ENCODE measurements at places on chromosomes 12 and 14.

DNA sequence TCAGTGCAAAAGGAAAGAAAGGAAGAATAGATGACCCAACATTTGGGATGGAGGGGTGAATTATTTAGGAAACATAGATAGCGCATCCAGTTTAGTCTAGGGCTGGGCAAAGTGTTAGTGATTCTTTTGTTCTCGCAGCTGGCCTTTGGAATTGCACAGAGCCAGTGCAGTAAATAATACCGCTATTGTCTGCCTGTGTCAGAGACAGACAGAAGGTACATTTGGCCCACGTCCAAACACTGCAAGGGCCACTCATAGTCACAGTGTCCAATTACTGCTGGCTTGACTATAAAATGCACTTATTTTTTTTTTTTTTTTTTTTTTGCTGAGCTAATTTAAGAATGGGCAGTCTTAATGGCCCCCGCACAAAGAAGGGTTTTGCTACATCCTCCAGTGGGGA lies 638.6 kb downstream of the BCL11B start:
- no peak overlapping the region for H3K4me3 ChIP-seq
- no peak overlapping the region for H3K27ac ChIP-seq
- H3K4me1 ChIP-seq, result no peaks in the 10 kb centered on the region
- no peaks in the 10 kb centered on the region for H3K27me3 ChIP-seq
- no peaks in the 10 kb centered on the region for H3K36me3 ChIP-seq

DNA sequence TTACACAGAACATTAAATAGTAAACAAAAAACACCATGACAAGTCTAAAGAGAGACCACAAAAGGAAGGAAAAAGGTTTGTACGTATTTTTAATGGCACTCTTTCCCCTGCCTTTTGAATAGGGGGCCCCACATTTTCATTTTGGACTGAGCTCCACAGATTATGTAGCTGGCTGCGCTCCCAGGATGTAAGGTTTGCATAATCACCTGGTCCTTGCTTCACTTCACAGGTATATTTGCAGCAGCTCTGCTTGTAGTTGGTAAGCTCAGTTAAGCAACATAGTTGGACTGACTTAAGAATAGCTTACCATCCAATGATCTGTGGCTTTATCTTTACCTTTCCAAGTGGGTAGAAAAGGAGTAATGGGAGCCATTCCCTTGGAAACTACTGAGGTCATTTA lies 454.7 kb downstream of the APAF1 start:
- no peaks in the 10 kb centered on the region for H3K4me1 ChIP-seq
- no peak overlapping the region for H3K4me3 ChIP-seq
- H3K27ac ChIP-seq, result no peak overlapping the region
- no peaks in the 10 kb centered on the region for H3K36me3 ChIP-seq
- DNase-seq, result no peak
- H3K27me3 ChIP-seq, result no peaks in the 10 kb centered on the region

DNA sequence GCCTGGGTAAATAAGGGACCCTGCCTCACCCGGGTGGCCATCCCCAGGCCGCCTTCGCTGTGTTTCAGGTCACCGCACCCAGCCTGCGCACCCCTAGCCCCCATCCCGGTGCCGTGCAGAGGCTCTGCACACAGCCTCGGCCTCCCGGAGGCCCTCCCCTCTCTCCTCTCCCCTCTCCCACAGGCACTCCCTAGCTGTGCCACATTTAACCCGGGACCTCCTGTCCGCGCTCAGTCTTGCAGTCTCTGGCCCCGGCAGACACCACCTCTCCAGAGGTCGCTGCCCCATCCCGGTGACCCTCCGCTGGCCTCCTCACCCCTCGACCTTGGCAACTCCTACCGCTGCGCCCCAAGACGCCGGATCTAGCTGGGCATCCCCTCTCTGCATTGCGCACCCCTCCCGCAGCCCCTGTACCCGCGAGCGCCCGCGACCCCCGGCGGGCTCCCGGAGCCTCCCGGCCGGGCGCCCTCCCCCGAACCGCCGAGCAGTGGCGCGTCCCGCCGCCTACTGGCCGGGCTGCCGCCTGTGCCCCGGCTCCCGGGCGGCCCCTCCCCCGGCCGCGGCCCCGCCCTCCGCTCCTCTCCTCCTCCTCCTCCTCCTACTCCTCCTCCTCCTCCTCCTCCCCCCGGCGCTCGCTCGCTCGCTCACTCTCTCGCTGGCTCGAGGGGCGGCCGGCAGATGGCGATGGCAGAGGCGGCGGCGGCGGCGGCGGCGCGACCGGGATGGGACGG lies 120.7 kb downstream of the AACS start:
- H3K4me1 ChIP-seq, result peaks cover 5% of the 10 kb centered on the region
- H3K4me3 ChIP-seq, result peak within 1 kb of the TSS; percentile 29
- DNase-seq, result no peak
- peaks cover 59% of the 10 kb centered on the region for H3K27me3 ChIP-seq

DNA sequence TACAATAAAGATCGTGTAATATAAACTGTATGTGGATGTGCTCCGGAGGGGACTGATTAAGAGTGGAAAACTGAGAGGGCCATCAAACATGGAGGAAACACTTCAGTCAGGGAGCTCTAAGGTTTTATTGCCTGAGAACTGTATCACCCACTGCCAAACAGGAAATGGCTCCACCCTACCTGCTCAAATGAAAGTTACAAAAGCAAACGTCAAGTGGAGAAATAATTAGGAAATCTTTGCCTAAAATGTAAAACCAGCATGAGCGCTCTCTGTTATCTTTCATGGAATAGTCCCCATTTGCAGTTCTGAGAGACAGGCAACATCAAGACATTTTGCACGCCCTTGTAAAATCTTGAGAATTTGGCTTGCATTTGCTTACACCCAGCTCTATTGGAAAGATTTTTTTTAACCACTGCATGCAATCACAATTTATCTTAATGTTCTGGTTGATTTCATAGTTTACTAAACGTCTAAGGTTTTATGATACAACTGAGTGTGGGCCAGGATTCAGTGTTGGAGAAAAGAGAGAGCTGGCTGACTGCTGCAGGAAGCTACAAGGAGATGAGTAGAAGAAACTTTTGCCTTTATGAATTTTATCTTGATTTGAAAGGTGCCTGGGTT lies 344.0 kb upstream of the PRICKLE1 start:
- no peaks in the 10 kb centered on the region for H3K27me3 ChIP-seq
- H3K4me1 ChIP-seq, result peaks cover 2% of the 10 kb centered on the region
- no peak for DNase-seq

DNA sequence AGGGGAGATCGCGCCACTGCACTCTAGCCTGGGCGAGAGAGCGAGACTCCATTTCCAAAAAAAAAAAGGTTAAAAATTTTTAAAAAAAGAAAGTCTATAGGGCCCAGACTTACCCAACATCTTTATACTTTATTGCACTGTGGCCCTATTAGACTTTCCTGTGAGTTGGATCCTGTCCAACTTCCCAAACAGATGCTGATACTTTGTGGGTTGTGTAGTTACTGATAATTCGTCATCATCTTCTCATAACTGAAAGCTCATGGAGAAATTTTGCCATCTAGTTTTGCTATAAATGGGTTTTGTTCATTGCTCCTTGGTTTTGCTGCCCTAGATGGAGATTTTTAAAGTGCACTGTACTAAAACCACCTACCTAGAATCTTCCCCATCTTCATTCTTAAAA lies 31.1 kb downstream of the APOBEC1 start:
- DNase-seq, result no peak
- no peak overlapping the region for H3K4me3 ChIP-seq
- no peak overlapping the region for H3K27ac ChIP-seq
- no peaks in the 10 kb centered on the region for H3K36me3 ChIP-seq
- H3K27me3 ChIP-seq, result no peaks in the 10 kb centered on the region
- no peaks in the 10 kb centered on the region for H3K4me1 ChIP-seq

DNA sequence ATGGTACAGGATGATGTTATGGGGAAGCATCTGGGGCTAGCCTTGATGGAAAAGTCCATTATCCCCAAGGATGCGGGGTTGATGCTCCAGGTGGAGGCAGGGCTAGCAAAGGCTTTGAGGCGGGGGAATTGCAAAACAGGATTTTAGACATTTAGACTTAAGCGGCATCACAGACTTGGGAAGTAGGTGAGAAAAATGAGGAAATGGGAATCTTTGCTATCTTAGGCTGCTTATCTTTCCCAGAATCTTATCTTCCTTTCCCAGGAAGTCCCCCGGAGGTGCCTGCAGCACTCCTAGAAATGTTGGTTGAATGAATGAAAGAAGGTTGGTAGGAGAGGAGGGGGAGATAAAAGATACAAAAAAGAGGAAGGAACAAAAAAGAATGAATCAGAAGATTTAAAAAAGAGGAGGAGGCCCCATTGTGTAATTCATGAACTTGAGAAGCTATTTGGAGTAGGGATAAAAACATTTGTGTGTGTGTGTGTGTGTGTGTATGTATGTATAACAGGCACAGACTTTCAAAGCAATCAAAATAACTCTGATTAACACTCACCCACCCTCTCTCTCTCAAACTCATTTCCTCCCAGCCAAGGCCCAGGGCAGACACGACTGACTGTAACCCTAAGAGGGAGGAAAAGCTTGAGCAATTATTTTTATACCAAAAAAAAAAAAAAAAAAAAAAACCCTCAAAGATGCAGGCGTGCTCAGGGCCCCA lies 62.5 kb upstream of the TBX3 start:
- H3K4me3 ChIP-seq, result no peak overlapping the region
- H3K27ac ChIP-seq, result no peak overlapping the region
- DNase-seq, result no peak
- H3K27me3 ChIP-seq, result no peaks in the 10 kb centered on the region
- H3K36me3 ChIP-seq, result no peaks in the 10 kb centered on the region

GRCh38 chr12:15712823-15713660 lies 76.1 kb downstream of the EPS8 start:
- no peaks in the 10 kb centered on the region for H3K36me3 ChIP-seq
- H3K4me3 ChIP-seq, result no peak overlapping the region
- no peak overlapping the region for H3K27ac ChIP-seq
- no peaks in the 10 kb centered on the region for H3K27me3 ChIP-seq

DNA sequence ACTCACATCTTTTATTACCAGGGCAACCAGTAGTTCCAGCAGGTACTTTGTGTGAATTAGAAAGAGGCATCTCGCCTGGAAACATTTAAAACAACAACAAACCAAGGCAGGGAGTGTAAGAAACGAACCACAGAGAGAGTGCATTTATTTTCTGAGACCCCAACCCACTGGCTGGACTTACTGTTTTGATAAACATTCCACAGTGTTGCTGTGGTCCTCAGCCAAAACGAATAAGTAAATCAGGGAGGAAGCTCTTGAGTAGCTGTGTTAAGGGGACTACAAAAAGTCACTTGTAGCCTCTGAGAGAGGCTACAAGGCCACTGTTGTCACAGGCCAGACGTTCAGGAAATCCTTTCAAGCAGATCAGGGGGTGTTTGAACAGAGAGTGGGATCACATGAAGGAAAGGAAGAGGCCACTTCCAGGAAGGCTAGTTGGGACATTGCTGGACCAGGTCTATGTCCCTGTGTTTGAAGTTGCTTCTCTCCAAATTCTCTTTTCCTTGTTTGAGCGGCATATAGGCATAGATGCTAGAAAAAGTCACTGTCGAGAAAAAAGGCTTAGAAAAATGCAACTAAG lies 33.8 kb downstream of the DMAC2L start:
- H3K27me3 ChIP-seq, result no peaks in the 10 kb centered on the region
- peaks cover 36% of the 10 kb centered on the region for H3K4me1 ChIP-seq
- H3K27ac ChIP-seq, result no peak overlapping the region
- no peaks in the 10 kb centered on the region for H3K36me3 ChIP-seq

GRCh38 chr14:96626916-96627315 lies 124.7 kb downstream of the PAPOLA start:
- H3K27me3 ChIP-seq, result peaks cover 48% of the 10 kb centered on the region
- H3K36me3 ChIP-seq, result no peaks in the 10 kb centered on the region
- no peak overlapping the region for H3K27ac ChIP-seq
- no peak overlapping the region for H3K4me3 ChIP-seq

GRCh38 chr14:32611752-32612151 lies 282.7 kb downstream of the AKAP6 start:
- H3K27ac ChIP-seq, result no peak overlapping the region
- no peaks in the 10 kb centered on the region for H3K36me3 ChIP-seq
- H3K27me3 ChIP-seq, result no peaks in the 10 kb centered on the region
- H3K4me3 ChIP-seq, result no peak overlapping the region

GRCh38 chr12:102618197-102618877 lies 138.0 kb upstream of the IGF1 start:
- H3K27ac ChIP-seq, result no peak overlapping the region
- no peak for DNase-seq
- no peak overlapping the region for H3K4me3 ChIP-seq
- no peaks in the 10 kb centered on the region for H3K27me3 ChIP-seq
- H3K4me1 ChIP-seq, result no peaks in the 10 kb centered on the region
- no peaks in the 10 kb centered on the region for H3K36me3 ChIP-seq

DNA sequence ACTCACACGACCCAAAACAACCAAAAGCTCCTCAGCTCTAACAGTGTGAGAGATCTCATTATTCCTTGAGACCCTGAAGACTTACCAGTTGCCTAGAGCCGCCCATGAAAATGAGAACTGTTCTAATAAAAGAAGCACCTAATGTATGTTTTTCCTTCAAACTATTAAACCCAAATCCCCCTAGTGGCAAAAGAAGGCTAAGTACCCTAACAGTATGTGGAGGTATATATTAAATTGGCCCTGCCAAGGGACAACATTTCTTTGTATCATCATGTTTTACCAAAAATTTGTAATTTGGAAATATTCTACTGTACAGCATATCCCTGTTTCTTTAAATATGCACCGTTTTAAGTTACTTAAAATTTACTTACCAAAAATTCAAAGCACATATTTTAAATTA lies 38.0 kb upstream of the PPFIA2 start:
- H3K27ac ChIP-seq, result no peak overlapping the region
- no peak overlapping the region for H3K4me3 ChIP-seq
- H3K36me3 ChIP-seq, result no peaks in the 10 kb centered on the region

GRCh38 chr12:89450907-89451306 lies 73.7 kb downstream of the GALNT4 start:
- H3K4me3 ChIP-seq, result no peak overlapping the region
- H3K27me3 ChIP-seq, result no peaks in the 10 kb centered on the region
- no peak overlapping the region for H3K27ac ChIP-seq
- H3K4me1 ChIP-seq, result peaks cover 28% of the 10 kb centered on the region

- peak; percentile 42 for DNase-seq
- peaks cover 3% of the 10 kb centered on the region for H3K4me1 ChIP-seq
- H3K27me3 ChIP-seq, result no peaks in the 10 kb centered on the region
Observed at GRCh38 chr14:71103662-71104484, 196.6 kb downstream of the PCNX1 start.

DNA sequence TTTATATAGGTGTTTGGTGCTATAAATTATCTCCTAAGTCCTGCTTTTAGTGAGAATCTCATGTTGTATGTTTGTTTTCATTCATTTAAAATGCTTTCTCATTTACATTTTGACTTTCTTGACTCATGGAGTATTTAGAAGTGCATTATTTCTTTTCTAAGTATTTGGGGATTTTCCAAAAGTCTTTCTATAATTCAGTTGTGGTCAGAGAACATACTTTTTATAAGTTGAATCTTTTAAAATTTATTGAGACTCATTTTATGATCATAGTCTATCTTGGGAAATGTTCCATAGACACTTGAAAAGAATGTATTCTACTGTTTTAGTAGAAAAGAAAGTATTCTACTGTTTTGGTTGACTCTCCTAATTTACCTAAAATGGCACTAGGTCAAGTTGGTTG lies 168.2 kb downstream of the AKAP6 start:
- no peaks in the 10 kb centered on the region for H3K36me3 ChIP-seq
- no peak overlapping the region for H3K27ac ChIP-seq
- H3K4me1 ChIP-seq, result no peaks in the 10 kb centered on the region
- no peak overlapping the region for H3K4me3 ChIP-seq
- no peak for DNase-seq

All from keratinocyte (primary cell).